ENCODE measurements at places on chromosomes 6 and 20. TPM values are rescaled to one million over a fixed set of nuclear protein-coding genes. Genes with fewer than 3 reads are reported as not detected.

DNA sequence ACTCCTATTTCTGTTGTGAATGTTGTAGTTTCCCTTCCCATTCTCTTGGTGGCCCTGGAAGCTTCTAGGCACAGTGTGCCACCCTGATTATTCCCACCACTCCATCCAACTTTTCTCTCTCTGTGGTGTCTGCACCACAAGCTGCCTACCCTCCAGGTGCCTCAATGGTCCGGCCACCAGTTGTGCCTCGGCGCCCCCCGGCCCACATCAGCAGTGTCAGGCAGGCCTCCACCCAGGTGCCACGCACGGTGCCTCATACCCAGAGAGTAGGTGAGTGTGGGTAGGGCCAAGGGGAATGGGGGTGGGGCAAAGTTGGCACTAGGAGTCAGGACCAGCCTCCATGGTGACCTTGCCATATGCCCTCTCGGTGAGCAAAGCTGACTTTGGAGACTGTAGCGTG, 23.1 kb downstream of the PABPC1L start:
- no peak for DNase-seq

DNA sequence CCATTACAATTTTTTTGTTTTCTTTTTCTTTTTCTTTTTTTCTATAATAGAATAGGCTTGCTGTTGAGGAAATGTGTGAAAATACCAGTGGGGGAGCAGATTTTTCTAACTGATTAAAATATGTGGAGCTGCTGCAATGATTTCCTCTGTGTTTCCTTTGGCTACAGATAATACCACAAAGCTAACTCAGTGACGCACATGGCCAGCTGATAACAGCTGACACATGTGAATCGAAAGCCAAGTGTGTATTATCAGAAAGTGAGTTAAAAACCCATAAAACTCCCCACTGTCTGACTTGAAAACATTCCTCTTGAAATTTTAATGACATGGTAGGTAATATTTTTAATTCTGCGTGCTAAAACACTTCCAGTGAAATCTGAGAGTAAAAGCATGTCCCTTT, 70.8 kb upstream of the AHI1 start:
- no peak for DNase-seq

DNA sequence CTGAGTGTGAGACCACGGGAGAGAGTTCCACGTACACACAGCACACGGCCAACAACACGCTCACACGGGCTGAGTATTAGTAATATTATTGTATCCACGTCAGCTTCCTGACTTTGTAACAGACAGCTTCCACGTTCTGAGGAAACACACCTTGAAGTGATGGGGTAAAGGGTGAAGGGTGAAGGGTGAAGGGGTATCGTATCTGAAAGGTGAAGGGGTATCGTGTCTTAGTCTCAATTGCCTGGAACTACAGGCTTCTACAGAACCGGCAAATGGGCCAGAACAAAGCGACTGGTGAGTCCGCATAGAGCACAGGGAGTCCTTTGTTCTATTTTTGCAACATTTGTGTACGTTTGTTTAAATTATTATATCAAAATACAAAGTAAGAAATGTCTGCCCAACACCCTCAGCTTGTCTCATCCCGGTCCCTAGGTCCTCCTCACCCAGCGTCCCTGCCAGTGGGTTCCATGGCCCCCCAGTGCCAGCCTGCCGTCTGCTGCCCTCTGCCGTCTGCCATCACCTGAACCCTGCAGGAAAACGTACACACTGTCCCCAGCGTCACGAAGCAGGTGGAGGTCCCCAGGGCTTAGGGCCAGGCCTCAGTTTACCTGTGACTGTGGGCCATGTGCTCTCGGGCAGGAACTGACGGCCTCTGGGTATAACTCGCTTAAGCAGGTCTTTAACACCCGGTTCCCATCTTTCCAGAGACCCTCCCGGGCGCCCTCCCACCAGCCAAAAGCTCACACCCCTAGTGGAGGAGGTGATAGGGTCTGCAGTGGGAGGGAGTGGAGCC, 4.4 kb upstream of the HELZ2 start:
- no peak for DNase-seq

DNA sequence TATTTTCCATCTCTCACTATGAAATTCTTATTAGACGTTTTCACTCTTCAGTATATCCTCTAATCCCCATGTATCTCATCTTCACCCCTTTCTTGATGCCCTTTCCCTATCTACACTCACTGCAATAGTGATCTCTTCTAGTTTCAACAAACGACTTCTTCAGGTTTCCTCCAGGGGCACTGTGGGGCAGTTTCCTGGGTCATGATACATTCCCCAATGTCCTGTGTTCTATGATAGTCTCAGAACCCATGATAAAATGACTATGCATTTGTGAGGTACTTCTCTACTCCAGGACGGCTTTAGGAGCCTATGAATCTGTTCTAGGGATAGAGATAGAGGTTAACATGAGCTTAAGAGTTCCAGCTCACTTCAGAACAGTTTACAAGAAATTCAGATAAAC, 183.3 kb downstream of the FOXC1 start:
- DNase-seq, result peak; percentile 34

- DNase-seq, result no peak
Observed at GRCh38 chr20:62854121-62854520, 7.5 kb downstream of the TCFL5 start.

Gene RSPO3
- total RNA-seq, result not detected

Gene RBM38
- total RNA-seq, result 51.2 TPM

Gene ZNF391
- 3.3 TPM for total RNA-seq

Gene APOM
- not detected for total RNA-seq

Measured in MG63 (cell line).